ENCODE measurements at places on chromosomes 1 and 21.

DNA sequence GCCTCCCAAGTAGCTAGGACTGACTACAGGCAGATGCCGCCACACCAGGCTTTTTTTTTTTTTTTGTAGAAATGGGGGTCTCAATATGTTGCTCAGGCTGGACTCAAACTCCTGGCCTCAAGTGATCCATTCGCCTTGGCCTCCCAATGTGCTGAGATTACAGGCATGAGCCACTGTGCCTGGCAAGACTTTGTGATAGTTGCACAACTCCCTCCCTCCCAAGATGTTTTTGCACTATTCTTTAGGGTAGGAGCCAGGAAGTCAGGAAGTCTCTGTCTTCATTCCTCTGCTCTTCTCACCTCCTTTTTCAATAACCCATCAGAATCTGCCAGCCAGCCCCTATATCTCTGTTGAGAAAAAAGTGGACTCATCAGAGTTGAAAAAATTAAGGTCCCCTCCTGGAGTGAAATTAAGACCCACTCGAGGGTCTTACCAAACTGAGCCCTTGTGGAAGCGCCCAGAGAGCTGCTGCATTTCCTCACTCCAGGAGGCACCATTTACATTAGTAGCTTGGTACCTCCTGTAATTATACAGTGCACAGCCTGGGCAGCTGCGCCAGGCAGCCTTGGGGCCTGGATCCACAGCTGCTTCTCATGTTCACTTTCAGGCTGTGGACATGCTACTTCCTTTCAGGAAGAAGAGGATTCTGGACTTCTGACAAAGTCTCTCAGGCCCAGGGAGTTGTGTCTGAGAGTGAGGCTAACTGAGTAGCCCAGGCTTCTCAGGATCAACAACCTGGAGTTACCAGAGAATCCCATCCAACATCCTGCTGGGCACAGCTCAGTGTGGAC is 24.0 kb downstream of the TCEA3 start:
- no peak for DNase-seq

DNA sequence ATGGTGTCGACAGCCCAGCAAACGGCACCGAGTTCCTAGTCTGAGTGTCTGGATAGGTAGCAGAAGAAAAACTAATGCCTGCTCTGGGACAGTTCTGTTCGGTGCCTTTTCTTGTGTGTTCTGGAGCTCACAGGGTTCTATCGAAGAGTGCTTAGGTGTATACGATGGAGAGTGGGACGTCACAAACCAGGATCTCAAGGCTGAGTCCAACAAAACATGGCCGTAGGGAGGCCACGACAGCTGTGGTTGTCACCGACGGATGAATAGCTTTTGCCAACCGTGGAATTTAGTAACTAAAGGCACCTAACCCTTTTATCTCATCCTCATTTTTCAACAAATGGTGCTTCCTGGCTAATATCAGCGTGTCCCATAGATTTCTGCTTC is 635 bp upstream of the SYNJ1 start:
- DNase-seq, result no peak

GRCh38 chr1:245453541-245453940 is 298.8 kb downstream of the KIF26B start:
- no peak for DNase-seq

DNA sequence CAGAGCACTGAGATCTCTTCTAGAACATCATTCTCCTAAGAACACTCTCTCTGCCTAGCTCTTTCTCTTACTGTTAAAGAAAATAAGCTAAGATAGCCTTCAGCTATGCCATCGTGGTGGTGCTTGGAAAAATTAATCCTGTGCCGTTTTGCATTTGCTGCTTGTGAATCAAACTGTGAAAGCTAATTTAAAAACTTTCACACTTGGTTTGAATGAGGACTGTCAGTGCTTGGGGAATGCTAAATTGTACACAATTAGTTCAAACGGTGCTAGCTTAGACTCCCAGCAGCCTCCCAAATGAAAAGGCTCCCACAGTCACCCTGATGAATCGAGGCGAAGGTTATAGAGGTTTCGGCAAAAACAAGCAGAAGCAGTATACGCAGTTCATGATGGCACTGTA is 79.6 kb downstream of the DAB1 start:
- no peak for DNase-seq

DNA sequence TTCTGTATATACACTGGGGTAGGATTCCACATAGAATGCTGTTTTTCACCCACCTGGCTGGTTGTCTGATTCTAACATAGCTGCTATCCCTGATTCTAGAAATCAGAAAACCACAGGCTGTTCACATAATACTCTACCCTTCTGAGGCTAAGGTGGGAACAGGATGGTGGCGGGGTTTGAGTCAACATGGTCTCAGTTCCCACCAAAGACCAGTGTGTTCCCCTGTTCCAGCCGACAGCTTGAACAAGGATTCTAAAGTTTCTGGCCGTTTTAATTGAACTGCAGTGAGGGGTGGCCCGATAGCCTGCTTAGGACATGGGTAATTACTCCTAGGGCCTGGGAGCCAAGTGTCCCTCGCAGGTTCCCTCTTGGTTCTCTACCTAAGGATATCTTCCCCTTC is 38.4 kb downstream of the PEX14 start:
- no peak for DNase-seq

- DNase-seq, result no peak
Observed at GRCh38 chr1:237411621-237412020, 369.6 kb downstream of the RYR2 start.
